Activated CD4-positive, alpha-beta T cell treated with anti-CD3 and anti-CD28 coated beads for 48 hours (primary cell): ENCODE measurements at places on chromosomes 11 and 22.
A peak's percentile ranks its signal among the peaks of the same experiment; 100 is the strongest.

DNA sequence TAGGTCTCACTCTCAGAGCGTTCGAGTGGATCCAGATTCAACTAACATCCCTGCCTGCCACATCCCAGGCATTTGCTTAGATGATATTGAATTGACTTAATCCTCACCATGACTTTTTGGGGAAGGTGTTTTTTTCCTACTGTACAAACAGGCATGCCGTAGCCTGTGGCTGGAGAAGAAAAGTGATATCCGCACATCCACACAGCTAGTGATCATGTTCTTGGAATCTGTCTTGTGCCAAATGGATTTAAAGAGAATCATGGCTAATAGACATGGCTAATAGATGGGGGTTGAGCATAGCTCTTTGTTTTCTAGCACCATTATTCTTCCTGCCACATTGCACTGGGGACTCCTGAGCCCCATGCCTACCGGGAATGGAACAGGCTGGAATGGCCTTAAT, 82.1 kb upstream of the THY1 start:
- no peak for DNase-seq

GRCh38 chr22:20635227-20635591, 127.8 kb downstream of the MED15 start:
- no peak for DNase-seq

GRCh38 chr11:117879516-117880480, 3.3 kb upstream of the FXYD6 start:
- DNase-seq, result no peak

GRCh38 chr11:131538322-131538721, 167.9 kb downstream of the NTM start:
- no peak for DNase-seq

GRCh38 chr11:2532704-2533586, 88.1 kb downstream of the KCNQ1 start:
- peak; percentile 96 for DNase-seq

GRCh38 chr11:35174666-35175065, 35.7 kb downstream of the CD44 start:
- DNase-seq, result no peak

DNA sequence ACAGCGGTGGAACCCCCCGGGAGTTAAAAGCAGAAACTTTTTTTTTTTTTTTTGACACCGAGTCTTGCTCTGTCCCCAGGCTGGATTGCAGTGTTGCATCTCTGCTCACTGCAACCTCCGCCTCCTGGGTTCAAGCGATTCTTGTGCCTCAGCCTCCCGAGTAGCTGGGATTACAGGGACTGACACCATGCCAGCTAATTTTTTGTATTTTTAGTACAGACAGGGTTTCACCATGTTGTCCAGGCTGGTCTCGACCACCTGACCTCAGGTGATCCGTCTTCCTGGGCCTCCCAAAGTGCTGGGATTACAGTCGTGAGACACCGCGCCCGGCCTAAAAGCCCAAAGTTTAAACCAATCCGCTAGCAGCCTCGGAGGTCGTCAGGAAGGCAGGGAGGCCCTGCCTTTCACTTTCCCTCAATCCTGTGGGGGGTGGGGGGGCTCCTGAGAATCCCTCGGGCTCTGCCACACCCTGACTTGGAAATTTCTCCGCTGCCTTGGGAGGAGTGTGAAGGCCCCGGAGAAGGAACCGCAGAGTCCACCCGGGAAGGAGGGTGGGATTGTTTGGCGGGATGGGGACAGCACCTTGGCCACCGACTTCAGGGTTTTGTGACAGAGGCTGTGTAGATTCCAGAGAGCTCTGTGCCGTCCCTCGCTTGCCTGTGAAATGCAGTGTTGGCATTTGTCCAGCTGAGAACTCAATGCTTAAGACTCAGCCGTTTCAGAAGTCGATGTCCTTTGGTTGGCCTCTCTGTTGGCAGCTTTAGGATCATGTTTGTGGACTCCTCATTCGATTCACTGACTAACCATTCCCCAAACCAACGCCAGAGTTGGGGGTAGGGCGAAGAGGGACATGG, 1.0 kb downstream of the ARHGAP8 start:
- no peak for DNase-seq

DNA sequence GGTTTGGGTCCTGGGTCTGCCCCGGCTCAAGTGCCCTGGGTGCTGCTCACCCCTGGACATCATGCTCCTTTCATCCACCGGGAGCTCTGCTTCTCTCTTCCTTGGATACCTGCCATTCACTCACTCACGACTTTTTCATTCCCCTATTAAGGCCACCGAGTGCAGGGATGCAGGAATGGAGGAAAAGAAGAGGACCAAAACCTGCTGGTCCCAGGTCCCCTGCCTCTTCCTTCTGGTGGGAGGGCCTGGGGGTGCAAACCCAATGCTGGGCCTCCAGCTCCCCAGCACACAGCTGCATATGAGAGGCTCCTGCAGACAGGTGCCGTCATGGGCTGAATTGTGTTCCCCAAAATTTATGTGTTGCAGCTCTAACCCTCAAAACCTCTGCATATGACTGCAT, 36.8 kb upstream of the MYEOV start:
- DNase-seq, result no peak

DNA sequence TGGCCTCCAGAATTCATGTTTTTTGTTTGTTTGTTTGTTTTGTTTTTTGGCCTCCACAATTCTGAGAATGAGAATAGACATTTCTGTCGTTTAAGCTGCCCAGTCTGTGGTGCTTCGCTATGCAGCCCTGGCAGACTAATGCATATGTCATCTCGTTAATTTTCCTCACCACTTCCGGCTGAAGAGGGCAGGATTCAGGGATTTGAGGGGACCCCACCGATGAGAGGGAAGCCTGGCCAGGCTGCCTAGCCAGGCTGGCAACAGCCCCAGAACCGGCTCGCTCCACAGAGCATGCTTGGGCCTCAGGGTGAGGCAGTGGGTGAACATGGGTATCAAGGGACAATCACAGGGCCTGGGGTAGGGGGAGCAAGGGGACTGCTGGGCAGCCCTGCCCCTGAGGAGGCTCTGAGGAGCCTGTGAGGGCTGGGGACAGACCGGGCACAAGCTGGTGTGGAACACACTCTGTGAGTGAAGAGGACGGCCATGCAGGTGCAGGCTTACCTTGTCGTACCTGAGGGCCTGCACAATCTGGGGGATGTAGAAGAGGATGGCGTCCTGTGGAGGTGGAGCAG, 47.8 kb upstream of the SERPIND1 start:
- no peak for DNase-seq

DNA sequence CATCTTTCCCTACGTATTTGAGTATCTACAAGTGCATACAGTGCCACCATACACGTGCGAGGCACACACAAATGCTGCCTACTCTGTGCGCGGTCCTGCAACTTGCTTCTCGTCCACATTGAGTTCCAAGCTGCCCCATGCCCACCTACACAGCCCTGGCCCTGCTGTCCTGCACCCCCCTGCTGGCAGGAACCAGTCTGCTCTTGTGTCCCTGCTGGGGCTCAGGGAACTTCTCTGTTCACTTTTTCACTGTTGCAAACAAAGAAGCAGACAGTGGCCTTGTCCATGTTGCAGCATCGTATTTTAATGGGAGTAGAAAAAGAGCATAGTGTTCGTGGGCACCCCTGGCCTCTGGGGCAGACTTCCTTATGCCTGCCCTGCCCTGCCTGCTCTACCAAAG, 14.0 kb downstream of the CPT1A start:
- no peak for DNase-seq

DNA sequence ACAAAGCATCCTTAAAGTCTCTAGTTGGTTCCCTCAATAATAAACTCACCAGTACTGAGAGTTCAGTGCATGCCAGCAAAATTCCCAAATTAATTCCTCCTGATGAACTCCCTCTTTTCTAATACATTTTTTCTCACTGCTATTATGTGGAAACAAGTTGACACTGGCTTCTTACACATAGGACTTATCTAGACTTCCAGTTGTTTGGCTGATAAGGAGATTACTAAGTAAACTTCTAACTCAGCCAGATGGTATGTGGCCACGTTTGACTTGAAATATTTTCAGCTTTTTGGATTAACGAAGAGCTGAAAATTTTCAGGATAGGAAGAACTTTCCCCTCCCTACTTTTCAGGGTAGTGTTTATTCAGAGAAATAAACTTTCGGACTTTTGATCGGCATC, 1154.2 kb upstream of the TENM4 start:
- no peak for DNase-seq

DNA sequence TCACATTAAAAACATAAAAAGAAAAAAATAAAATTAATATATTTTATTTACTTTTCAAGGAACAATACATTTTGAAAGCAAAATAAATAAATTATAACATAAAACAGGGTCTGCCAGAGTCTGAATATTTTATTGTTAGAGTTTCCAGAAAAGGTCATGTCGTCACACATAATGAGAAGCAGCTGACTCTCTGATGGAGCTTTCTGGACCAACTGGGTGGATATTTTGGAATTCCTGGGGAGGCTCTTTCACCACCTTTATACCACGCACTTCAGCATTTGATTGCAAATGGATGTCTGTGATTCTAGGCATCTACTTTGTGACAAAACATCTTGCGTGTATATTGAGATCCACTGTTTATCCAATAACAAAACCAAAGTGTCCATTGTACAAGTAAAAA, 455.0 kb upstream of the CCDC179 start:
- no peak for DNase-seq

DNA sequence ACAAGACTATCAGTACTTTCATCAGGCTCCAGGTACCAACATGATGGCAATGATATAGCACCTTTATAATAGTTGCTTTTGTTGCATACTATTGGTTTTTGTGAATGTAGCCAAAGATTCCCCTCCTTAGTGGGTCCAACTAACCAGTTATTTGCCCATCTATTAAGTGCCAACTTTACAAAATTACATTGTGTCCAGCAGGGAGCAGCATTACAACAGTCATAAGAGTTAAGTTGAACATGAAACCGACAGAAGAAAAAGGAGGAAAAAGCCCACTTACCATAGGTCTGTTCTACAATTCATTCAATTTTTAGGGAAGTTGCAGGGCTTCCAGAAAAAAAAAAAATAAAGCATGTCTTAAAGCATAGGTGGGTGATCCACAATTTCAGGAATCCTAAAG, 21.6 kb downstream of the IMMP1L start:
- DNase-seq, result no peak

DNA sequence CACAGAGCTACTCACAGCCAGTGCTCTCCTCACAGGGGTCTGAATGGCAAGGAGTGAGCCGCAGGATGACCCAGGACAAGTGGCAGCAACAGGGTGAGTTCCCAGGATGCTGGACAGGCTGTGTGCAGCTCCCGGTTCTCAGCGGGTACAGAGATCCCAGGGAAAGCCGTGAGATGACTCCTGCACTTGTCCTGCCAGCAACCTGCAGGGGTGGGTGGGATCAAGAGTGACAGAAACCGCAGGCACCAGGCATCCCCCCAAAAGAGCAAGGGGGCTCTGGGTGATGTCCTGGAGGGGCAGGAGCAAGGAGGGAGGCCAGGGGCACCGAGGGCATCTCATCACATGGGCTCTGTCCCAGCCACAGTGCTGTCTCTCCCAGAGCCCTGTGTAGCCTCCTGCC, 15.9 kb upstream of the PRODH start:
- no peak for DNase-seq
